ENCODE measurements at places on chromosomes 16 and 17.

GRCh38 chr17:81680150-81680549, 3.4 kb downstream of the ARL16 start:
- no peak for DNase-seq

DNA sequence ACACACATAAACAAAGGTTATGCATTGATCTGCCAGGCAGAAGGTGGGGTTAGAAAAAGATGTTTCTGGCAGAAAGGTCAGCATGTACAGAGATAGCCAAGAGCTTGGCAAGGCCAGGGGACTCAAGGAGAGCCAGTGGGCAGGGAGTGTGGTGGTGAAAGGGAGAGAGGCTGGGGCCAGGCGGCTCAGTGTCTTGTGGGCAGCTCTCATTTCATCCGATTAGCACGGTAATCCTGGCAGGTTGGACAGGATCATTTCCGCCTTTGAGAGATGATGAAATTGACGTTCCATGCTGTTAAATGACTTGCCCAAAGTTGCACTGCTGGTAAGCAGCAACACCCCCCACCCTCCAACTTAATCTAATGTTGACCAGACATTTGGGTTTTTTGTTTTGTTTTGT, 3.6 kb downstream of the CHD9 start:
- DNase-seq: no peak

DNA sequence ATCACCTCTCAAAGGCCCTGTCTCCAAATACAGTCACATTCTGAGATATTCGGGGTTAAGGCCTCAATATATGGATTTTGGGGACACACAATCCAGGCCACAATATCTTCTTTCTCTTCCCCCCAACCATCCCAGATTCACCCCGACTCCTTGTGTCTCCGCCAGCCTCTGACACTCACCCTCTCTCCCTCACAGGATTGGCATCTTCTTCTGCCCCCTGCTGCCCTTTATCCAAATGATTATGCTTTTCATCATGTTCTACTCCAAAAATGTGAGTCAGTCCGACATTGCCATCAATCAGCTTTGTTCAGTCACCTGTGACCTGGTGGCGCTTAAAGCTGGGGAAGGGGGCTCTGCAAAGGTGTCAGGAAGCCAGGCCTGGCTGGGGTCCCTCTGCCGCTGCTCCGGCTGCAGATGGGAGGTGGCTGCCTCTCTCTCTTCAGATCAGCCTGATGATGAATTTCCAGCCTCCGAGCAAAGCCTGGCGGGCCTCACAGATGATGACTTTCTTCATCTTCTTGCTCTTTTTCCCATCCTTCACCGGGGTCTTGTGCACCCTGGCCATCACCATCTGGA, 35.1 kb downstream of the GDE1 start:
- DNase-seq: peak; percentile 47

DNA sequence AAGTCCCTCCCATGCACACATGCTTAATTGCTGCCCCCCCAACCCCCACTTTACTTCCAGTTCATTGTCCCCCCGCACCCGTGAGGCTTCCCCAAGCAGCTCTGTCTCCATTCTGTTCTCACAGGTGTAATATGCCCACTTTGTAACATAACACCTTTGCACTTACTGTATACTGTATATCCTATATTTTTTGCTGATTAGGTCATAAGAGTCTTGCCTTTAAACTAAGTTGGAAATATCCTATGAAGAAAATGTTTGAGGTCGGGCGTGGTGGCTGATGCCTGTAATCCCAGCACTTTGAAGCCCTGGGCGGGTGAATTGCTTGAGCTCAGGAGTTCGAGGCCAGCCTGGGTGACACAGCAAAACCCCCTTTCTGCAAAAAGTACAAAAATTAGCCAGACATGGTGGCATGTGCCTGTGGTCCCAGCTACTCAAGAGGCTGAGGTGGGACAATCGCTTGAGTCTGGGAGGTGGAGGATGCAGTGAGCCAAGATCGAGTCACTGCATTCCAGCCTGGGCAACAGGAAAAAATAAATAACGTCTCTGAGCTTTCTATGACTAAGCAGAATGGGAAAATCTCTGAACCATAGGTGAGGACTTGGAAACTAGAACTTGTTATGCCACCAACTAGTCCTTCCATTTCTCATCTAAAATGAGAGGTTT, 76.1 kb downstream of the TNRC6C start:
- no peak for DNase-seq

GRCh38 chr17:82592289-82592766, 55.9 kb downstream of the WDR45B start:
- DNase-seq: no peak

DNA sequence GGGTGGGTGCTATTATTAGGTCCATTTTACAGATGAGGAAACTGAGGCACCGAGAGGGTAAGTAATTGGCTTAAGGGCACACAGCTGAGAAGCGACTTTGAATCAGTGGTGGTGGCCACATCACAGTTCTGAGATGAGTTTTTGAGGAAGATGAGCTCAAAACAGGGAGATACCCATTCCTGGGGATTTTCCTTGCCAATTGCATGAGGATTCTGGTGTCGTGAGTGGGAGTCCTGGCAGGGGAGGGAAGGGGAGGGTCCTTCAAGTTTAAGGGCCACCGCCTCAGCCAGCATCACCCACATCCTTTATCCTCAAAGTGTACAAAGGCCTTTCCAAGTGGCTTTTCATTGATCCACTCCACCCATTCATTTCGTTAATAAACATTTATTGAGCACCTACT, 45.3 kb downstream of the IL21R start:
- DNase-seq: no peak

GRCh38 chr16:67296420-67296819, 17.1 kb downstream of the PLEKHG4 start:
- no peak for DNase-seq

- DNase-seq: no peak
These were observed 50.7 kb upstream of the TAC4 start for GRCh38 chr17:49898366-49899190.

DNA sequence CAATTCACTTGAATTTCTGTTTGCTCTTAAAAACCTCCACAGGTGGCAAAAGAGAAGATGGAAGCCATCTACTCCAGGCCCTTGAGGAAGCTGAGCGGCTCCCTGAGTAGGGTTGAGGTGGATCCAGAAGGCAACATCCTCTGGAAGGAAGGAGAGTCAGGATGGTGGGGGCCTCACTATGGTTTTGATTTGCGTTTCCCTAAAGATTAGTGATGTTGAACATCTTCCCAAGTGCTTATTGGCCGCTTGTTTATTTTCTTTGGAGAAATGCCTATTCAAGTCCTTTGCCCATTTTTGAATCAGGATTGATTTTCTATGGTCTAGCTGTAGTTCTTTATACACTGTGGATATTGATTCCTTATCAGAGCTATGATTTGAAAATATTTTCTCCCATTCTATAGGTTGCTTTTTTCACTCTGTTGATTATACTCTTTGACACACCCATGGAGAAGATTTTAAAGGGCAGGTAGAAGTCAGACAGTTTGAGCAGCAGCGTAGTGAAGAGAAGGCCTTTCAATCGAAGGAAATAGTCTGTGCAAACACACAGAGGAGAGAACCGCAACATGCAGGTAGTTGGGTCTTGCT, 58.6 kb downstream of the WSB1 start:
- no peak for DNase-seq

GRCh38 chr17:2532146-2532720, 20.5 kb upstream of the METTL16 start:
- no peak for DNase-seq

- no peak for DNase-seq
These were observed 55.2 kb downstream of the GAN start for GRCh38 chr16:81369888-81370504.

DNA sequence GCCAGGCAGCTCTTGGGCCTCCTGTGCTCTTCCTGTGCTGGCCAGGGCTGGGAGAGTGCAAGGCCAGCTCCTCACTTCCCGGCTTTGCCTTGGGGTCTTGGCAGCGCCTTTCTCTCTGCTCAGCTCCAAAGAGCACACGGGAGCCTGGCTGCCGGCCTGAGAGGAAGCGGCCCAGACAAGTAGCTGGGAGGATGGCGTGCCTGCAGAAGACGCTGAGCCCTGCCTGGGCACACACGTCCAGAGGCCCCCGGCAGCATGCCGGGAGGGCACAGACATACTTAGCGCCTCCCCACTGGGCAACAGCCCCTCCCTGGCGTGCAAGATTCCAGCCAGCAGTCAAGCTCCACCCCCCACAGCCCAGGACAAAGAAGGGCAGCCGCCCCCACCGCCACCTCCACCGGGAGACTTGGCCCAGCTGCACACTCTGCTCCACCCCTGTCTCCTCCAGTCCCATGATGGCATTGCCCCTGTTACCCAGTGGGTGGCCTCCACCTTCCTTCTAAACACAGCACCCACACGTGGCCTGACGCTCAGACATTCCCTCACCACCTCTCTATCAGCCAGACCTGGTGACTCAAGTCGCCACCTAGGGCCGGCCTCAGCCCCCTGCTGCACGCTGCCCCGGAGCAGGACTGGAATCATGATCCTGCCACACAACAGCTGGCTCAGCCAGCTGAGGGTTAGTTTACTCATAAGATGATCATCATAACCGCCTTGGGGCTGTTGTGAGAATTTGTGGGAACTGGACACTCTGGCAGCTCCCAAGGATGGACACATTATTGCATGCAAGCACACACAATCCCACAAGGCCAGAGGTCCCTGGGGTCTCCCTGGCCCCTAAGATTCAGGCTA, 12.4 kb downstream of the SGCA start:
- peak; percentile 85 for DNase-seq

GRCh38 chr16:77332792-77333191, 102.0 kb downstream of the ADAMTS18 start:
- no peak for DNase-seq

DNA sequence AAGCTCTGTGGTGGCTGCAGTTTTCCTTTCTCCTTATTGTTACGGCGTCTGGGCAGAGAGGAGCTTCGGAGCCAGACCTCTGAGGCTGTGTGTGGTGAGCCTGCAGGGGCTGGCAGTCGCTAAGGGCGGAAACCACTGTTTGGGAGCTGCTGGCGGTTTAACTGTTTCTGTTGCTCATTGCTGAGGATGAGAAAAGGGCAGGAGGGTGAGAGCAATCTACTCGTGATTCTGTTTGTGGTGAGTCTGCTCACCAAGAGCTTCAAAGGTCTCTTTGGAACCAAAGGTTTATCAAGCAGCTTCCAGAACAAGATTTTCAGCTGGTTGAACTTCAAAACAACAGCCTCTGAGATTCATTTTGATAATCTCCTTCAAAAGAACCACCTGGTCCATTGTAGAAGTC, 143.9 kb downstream of the ANKFN1 start:
- no peak for DNase-seq

GRCh38 chr17:11031787-11032186, 193.9 kb upstream of the PIRT start:
- DNase-seq: peak; percentile 44

- no peak for DNase-seq
These were observed 35.4 kb upstream of the ENPP7 start for GRCh38 chr17:79695293-79695790.

DNA sequence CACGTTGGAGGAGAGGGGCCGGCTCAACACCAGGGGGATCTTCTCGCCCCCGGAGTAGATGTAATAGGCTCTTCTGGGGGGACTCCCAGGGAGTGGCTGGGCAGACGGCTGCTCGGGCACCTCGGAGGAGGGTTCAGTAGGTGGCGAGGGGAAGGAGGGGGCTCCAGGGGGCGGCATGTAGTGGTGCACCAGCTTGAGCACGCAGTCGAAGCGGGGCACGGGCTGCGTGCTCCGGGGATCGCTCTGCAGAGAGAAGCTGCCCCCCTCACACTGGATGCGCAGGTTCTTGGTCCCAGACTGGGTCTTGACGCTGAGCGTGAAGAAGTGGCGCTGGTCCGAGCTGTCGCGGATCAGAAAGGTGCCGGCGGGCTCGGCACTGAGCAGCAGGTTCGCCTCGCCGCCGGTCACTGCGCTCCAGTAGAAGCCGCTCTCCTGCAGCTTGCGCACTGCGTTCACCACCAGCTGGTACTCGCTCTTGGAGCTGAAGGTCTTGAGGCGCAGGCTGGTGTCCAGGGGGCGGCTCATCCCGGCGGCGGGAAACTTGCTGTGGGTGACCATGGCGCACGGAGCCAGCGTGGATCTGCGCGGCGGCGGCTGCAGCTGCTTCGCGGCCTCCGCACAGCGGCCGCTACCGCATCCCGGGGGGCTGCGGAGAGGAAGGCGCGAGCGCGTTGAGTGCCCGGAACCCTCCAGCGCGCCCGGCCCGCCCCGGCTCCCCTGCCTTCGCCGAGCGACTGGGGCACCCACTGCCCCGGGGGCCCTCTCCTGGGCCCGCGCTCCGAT, 1.1 kb downstream of the SOCS3 start:
- DNase-seq: no peak

DNA sequence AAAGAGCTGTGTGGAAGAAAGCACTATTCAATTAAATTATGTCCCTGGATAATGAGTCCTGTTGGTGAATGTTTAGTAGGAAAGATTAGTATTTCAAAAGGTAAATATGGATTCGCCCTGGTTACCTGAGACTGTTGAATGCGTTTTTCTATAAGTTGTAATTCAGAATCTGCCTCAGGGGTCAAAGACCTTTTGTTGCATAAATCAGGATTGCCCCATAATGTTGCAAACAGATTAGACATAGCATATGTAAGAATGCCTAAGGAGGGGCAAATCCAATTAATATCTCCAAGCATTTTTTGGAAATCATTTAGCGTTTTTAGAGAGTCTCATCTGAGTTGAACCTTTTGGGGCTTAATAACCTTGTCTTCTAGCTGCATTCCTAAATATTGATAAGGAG, 70.1 kb upstream of the ARL4D start:
- DNase-seq: no peak

GRCh38 chr17:42183741-42184711, 1.2 kb downstream of the HCRT start:
- peak; percentile 94 for DNase-seq

- no peak for DNase-seq
These were observed 7.7 kb upstream of the TMEM92 start for GRCh38 chr17:50266384-50267073.

DNA sequence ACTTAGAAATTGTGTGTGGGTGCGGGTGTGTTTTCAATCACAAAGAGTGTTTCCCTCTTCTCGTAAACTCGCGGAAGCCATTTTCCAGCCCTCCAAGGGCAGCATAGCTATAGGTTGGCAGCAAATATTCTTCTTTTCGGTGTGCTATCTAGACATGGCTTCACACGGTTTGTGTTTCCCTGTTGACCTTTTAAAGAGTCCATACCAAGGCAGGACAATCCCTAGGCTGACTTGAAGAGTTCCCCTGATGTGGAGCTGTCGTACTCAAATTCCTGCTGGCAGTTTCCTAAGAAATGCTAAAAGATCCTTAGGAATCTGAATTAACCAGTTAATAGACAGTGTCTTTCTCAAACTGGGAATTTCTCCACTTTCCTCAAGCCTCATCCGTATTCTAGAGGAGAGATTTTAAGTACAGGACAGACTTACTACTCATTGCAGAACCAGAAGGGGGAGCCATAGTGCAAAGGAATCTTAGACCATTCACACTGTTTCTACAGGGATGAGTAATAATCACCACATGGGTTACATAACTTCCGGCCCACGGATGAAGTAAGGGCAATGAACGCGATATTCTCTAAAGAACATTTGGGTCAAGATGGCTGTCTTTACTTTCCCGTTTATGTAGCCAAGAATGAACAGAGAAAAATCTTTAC, 288.6 kb upstream of the ELAC2 start:
- peak; percentile 81 for DNase-seq

- DNase-seq: no peak
These were observed 7.0 kb downstream of the CBLN1 start for GRCh38 chr16:49274591-49274990.

- no peak for DNase-seq
These were observed 49.0 kb upstream of the CHMP6 start for GRCh38 chr17:80942423-80943345.

GRCh38 chr17:31273516-31273915, 23.5 kb downstream of the OMG start:
- DNase-seq: no peak

Data from Karpas-422 (cell line).